ENCODE measurements at places on chromosomes 4 and X. TPM values are rescaled to one million over a fixed set of nuclear protein-coding genes. Genes with fewer than 3 reads are reported as not detected.

The PPM1K gene
- 46.7 TPM for total RNA-seq

The SLC10A7 gene
- total RNA-seq: 17.0 TPM

The TMSB15C gene
- 4.1 TPM for total RNA-seq

The MGARP gene
- not detected for total RNA-seq

The MAGEC1 gene
- total RNA-seq: not detected

The CLCN4 gene
- not detected for total RNA-seq

The USP17L25 gene
- not detected for total RNA-seq

The FAT1 gene
- total RNA-seq: 0.20 TPM

The WDR17 gene
- 0.39 TPM for total RNA-seq

The NXF2B gene
- total RNA-seq: not detected

The MYOZ2 gene
- total RNA-seq: not detected

The WDR45 gene
- total RNA-seq: 66.2 TPM

The FGA gene
- total RNA-seq: not detected

The SNX25 gene
- 16.3 TPM for total RNA-seq

The PABPC4L gene
- total RNA-seq: not detected

The ARR3 gene
- not detected for total RNA-seq

The OSTC gene
- 97.2 TPM for total RNA-seq

The CYLC1 gene
- total RNA-seq: not detected

The TEX28 gene
- total RNA-seq: not detected

The SMARCA1 gene
- total RNA-seq: not detected

The HEPH gene
- total RNA-seq: not detected

The PCSK1N gene
- 0.38 TPM for total RNA-seq

The AFF2 gene
- total RNA-seq: 1.4 TPM

The XG gene
- total RNA-seq: not detected

The SPINK2 gene
- 1.6 TPM for total RNA-seq

The TCEAL6 gene
- total RNA-seq: not detected

The PTPN13 gene
- 0.22 TPM for total RNA-seq

The TLR3 gene
- total RNA-seq: 0.40 TPM

The HSFX4 gene
- total RNA-seq: not detected

The CCDC158 gene
- not detected for total RNA-seq

The MAGEE2 gene
- total RNA-seq: not detected

The SAT1 gene
- 84.3 TPM for total RNA-seq

The SMIM10L2A gene
- 1.1 TPM for total RNA-seq

The TGIF2LX gene
- not detected for total RNA-seq

The ARHGAP24 gene
- total RNA-seq: not detected

The OPHN1 gene
- 0.12 TPM for total RNA-seq

Data from activated naive CD4-positive, alpha-beta T cell treated with anti-CD3 and anti-CD28 coated beads, Interleukin-2, amount 10 ng/mL, durations not matched to agents 5 hours and 36 hours (primary cell).